DND-41 (cell line): ENCODE measurements at places on chromosomes 1 and 21.

GRCh38 chr1:245863566-245864184, 643.4 kb downstream of the SMYD3 start:
- no peak for DNase-seq

GRCh38 chr1:203425663-203425975, 50.0 kb upstream of the PRELP start:
- DNase-seq = no peak

- no peak for DNase-seq
These were observed 10.7 kb downstream of the IVL start for GRCh38 chr1:152919071-152919470.

DNA sequence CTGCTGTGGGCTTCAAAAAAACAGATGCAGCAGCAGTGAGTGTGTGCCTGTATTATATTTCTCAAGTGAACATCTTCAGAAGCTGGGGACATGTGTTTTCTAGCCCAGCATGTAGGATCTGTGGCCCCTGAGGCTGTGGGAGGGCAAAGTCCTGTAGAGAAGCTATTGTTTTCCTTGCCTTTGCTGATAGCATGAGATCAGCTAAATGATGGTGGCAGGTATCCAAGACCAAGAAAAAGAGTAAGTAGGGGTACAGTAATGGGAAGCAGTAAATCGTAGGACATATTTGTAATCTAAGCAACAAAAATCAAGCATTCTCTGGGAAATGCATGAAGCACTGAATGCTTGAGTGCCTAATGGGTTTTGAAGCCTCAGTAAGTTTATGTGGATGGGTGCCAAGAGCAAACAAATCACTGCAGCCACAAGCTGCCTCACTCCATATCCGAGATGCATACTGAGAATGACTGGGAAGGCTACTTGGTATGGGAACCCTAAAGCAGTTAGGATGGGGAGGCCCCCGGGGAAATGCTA, 98.3 kb downstream of the CD58 start:
- DNase-seq = no peak

DNA sequence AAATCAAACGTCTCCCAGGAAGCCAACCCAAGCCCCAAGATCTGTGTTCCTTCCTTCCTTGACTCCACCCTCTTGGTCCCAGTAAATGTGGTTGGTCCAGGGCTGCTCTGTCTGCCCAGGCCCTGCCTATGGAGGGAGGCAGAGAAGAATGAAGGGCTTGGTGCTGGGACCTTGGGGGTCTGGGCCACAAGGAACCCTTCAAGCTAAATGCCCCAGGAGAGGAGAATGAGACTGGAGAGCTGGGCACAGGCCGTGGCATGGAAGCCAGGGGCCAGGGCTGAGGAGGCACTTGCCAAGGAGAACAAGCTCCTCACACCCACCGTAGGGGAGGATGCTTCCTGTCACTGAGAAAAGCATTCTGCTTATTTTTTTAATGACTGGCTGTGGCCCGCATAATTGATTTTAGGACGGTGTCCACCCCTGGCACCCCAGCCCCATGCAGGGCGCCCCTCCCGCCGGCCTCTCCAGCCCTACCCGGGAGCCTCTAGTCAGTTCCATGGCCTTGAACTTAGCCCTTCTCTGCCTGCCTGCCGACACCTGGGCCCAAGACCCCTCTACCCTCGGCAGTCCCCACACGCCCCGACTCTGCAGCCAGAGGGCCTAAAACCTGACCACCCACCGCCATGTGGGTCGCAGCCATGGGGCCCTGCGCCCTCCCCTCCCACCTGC, 889 bp downstream of the CLEC20A start:
- no peak for DNase-seq
